Esophagus squamous epithelium (tissue), 5 donors: ENCODE measurements at places on chromosomes 6 and 20. TPM values are rescaled to one million over a fixed set of nuclear protein-coding genes. Genes with fewer than 3 reads are reported as not detected.

Gene TRIM31
- not detected for total RNA-seq

Gene CYP21A2
- not detected for total RNA-seq

Gene SIGLEC1
- 0.11 TPM for total RNA-seq

Gene FLOT1
- total RNA-seq, result 46.7 TPM

Gene TUBB
- 151 TPM for total RNA-seq

Gene BTNL2
- not detected for total RNA-seq

Gene PKIB
- total RNA-seq, result 1.9 TPM

Gene AAR2
- 13.8 TPM for total RNA-seq

Gene TDRD6
- total RNA-seq, result 0.04 TPM

Gene SLC4A11
- 24.7 TPM for total RNA-seq

Gene MYB
- total RNA-seq, result 2.6 TPM

Gene PRL
- total RNA-seq, result not detected

Gene AKAP12
- total RNA-seq, result 5.0 TPM

Gene TREML2
- total RNA-seq, result not detected

Gene CDH4
- total RNA-seq, result 0.21 TPM

Gene RAB44
- total RNA-seq, result 0.76 TPM

Gene GSTA1
- 0.44 TPM for total RNA-seq

Gene LY86
- not detected for total RNA-seq

Gene OPRL1
- 0.34 TPM for total RNA-seq

DNA sequence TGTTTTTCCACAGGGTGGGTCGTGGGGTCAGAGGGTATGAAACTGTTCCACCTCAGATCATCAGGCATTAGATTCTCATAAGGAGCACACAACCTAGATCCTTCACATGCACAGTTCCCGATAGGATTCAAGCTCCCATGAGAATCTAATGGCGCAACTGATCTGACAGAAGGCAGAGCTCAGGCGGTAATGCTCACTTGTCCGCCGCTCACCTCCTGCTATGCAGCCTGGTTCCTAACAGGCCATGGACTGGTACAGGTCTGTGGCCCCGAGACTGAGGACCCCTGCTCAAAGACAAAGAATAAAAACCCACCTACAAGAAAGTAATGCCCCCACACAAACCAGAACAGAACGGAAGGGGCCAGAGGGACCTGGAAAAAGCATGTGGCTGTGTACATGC, 76.1 kb upstream of the SNX9 start:
- no peak for DNase-seq

DNA sequence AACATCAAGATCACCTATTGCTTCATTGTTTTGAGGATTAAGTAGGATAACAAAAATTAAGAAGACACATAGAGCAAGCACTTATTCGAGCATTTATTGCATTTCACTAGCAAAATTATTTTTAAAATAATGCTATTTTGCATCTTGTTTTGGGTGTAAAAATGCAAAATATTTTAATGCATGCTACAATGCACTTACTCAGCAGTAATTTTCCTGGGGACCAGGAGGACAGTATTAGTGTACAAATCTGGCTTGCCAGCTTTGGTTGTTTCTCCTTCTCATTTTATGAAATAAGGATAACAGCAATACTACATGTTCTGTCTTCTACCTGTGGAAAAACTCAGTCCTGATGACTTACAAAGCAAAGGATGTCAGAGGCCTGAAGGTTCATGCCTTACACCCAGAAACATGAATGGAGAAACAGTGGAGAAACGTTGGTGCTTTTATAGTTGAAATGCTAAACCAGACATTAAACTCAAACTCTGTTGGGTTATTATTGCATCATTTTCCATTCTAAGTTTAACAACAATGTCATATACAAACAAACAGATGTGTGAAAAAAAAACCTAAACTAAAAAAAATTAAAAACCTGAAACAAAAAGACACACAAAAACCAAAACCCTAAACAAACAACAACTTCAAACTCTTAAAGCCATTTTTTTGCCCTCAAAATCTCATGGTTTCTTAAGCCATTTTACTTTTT, 50.2 kb upstream of the ATXN1 start:
- DNase-seq, result no peak

DNA sequence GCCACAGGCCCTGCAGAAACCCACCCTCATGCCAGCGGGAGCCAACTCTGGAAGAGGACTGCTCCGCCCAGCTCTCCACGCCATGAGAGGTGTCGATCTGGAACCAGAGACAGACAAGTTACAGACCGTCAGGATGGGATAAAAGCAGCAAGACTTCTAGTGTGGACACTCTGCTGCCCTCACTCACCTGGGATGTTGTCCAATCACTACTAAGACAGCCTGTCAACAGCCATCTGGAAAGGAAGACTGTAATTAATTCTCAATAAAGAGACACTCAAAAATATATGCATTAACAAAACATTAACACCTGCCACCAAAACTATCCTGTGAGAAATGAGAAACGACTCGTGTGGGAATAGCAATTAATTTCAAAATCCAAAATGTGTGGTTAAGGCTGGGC, 28.3 kb downstream of the SLC2A4RG start:
- DNase-seq, result no peak

GRCh38 chr20:41242807-41243206, 74.7 kb downstream of the ZHX3 start:
- DNase-seq, result no peak

DNA sequence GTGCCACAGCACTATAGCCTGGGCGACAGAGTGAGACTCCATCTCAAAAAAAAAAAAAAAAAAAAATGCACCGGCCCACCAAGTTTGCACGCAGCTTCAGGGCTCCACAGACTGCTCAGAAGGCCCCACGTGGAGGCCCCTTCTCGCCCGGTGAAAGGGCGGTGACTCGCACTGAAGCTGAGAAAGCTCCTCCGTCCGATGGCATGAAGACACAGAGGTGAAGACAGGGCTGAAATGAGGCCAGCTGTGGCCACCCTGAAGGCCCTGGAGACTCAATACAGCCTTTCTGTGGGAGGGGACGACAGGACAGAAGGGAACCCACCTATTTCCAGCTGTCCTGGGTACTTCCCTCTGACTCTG, 84.0 kb downstream of the PTPN1 start:
- no peak for DNase-seq

DNA sequence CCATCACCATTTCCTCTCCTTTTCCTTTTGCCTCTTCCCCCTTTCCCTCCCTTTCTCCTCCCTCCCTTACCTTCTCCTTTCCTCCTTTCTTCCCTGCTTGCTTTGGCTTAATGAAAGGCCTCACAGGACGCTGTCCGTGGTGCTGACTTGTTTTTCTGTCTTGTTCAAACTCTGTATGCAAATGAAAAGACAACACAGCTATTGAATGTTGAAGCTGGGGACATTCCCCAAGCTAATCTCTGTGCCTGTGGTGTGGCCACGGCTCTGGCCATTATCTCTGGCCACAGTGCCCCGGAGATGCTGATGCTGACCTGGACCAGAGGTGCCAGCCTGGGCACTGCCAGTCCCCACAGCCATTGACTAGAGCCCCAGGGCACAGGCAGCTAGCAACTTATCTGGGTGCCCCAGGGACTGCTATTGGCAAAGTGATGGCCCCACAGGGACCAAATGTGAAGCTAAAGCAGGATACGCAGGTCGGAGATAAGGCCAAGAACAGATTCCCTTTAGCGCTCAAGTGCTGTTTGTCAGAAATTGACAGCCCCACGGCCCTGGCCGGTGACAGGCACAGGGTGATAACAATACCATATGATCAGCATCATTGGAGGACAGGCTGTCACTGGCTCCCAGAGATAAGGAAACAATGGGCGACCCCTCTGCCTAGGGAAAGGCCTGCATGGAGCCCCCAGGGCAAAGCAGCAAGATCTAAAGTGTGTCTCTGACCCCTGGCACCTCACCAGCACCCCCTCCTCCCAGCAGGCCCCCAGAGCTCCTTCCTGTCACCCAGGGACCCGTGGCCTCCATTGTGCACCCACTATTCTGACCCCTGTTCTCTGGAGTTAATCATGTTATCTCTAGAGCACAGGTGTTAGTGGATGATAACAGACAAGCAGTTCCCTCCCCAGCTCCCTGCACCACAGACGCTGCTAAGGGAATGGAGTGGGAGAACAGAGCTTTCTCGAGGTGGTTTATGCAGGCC, 31.6 kb upstream of the SLC32A1 start:
- no peak for DNase-seq

- no peak for DNase-seq
Measured at GRCh38 chr6:39706819-39707335, 18.3 kb downstream of the KIF6 start.

DNA sequence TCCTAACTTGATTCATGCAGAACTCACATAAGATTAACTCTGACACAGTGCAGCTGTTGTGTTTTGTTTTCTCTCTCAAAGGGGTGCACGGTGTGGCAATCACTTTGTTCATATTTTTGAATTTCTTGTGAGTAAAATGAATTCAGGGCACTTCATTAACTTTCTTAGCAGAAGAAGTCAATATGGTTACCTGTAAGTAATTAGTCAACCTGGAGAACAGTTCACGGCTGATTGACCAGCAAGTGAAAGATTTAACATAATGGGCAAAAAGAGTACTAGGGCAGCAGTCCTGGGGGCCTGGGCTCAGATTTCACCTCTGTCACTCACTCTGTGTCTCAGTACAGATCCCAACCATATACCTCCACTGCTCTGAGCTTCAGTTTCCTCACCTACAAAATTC, 102.4 kb upstream of the SPTLC3 start:
- DNase-seq, result no peak

- no peak for DNase-seq
Measured at GRCh38 chr20:1390581-1391403, 2.1 kb downstream of the FKBP1A start.

DNA sequence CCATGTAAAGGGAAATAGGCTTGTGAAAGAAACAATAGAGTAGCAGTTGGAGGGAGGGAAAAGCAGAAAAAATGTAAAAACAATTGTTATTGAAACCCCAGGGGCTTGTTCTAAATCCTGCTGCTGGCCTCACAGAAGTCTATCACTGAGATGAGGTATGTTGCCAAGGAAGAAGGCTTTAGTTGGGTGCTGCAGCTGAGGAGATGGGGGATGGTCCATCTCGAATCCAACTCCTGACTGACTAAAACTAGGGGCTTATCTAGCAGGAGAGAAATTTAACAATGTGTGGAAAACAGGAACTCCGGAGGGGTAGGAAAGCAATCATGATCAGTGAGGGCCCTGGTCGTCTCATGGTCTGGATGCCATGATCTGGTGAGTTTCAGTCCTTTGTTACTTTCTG, 225.0 kb upstream of the EXOC2 start:
- DNase-seq, result no peak

DNA sequence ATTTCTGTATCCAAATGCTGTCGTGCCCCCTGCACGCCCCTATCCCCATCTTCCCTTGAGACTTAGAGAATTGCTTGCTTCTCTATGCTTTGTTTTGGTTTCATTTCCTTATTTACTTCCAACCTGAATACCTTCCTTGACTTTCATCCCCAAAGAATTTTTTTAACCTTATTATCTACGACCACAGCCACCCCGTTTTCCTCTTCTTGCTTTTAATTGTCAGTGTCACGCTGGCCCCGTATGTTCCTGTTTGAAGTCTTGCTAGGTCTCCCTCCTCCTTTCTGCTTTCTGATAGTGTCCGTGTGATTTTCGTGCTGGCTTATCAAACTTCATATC, 40.1 kb downstream of the RNF217 start:
- no peak for DNase-seq

GRCh38 chr6:159819098-159819497, 19.0 kb downstream of the PNLDC1 start:
- no peak for DNase-seq

GRCh38 chr6:14276667-14277404, 159.3 kb downstream of the CD83 start:
- DNase-seq, result no peak

DNA sequence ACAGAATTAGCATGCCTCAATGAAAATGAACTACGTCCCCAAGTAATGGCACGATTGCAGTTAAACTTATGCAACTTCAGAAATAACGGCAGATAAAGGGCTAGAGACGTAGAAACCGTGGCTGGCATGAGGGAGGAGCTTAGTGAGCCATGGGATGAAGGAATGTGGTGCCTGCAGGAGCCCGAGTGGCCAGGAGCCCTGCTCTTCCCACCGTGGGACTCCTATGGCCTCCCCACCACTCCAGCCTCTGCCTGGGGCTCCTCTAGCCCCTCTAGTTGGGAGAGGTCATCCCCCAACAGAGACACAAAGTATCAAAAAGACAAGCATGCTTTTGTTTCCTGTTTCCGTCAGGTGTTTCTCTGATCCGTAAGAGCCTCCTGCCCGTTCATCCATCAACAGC, 75.1 kb upstream of the BHLHE23 start:
- DNase-seq, result no peak

GRCh38 chr6:15989397-15989796, 139.5 kb upstream of the MYLIP start:
- DNase-seq, result no peak

DNA sequence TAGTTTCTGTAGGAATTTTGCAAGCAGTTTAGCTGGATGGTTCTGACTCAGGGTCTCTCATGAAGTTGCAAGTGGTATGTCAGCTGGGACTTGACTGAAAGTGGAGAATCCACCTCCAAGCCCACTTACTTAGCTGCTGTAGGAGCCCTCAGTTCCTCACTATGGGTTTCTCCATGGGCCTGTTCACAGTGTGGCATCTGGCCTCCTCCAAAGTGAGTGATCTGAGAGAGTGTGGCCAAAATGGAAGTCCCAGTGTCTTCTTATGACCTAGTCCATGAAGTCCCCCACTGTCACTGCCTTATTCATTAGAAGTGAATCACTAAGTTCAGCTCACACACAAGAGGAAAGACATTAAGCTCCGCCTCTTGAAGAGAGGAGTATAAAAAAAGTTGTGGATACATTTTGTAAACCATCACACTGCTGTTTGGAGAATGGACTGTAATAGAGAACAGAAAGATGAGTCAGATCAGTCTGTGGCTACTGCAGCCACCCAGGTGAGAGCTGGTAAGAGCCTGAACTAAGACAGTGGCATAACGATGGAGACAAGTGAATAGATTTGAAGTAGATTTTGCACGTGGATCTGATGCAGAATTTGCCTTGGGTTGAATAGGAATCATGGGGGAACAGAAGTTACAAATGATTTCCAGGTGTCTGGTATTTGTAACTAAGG, 4.9 kb upstream of the NELFCD start:
- no peak for DNase-seq

GRCh38 chr6:116996842-116997241, 119.8 kb downstream of the RFX6 start:
- no peak for DNase-seq

- DNase-seq, result no peak
Measured at GRCh38 chr20:53873230-53873604, 197.2 kb downstream of the BCAS1 start.

- no peak for DNase-seq
Measured at GRCh38 chr20:19976595-19977372, 40.4 kb upstream of the NAA20 start.

DNA sequence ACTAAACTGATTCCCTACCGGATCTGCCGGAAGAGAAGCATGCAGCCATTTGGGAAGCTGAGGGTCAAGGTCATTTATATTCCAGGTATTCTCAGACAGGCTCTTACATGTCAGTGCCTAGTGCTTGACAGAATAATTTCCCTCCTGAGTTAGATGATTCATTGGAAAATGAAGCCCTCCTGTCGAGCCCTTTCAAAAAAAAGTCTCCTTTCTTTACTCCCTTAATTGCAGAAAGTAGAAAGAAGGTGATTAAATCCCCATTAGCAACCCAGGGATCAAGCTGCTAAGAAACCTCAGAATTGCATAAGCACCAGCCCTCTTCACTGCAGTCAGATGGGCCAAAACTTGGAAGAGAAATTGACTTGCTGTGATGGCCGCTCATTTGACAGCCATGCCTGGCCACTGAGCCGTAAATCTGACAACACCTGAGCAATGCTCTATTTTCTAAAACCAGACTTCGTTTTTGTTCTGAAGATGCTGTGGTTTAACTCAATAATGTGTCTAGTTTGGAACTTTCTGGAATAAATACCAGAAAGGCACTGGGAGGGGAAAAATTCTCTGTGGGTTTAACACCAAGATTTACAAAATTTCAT, 61.0 kb upstream of the ARMH2 start:
- no peak for DNase-seq

GRCh38 chr6:85404564-85405174, 45.2 kb upstream of the NT5E start:
- DNase-seq, result no peak
